ENCODE measurements at places on chromosomes 5 and 9.

- no peak for DNase-seq
Measured at GRCh38 chr5:28156981-28157380, 1118.6 kb upstream of the CDH9 start.

DNA sequence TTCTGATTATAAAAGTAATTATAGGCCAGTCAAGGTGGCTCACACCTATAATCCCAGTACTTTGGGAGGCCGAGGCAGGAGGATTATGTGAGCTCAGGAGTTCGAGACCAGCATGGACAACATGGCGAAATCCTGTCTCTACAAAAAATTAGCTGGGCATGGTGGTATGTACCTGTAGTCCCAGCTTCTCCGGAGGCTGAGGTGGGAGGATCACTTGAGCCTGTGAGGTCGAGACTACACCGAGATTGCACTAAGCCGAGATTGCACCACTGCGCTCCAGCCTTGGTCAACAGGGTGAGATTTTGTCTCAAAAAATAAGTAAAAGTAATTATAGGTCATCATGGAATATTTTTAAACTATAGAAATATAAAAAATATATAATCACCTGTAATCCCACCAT lies 18.1 kb downstream of the IRF1 start:
- DNase-seq = no peak

DNA sequence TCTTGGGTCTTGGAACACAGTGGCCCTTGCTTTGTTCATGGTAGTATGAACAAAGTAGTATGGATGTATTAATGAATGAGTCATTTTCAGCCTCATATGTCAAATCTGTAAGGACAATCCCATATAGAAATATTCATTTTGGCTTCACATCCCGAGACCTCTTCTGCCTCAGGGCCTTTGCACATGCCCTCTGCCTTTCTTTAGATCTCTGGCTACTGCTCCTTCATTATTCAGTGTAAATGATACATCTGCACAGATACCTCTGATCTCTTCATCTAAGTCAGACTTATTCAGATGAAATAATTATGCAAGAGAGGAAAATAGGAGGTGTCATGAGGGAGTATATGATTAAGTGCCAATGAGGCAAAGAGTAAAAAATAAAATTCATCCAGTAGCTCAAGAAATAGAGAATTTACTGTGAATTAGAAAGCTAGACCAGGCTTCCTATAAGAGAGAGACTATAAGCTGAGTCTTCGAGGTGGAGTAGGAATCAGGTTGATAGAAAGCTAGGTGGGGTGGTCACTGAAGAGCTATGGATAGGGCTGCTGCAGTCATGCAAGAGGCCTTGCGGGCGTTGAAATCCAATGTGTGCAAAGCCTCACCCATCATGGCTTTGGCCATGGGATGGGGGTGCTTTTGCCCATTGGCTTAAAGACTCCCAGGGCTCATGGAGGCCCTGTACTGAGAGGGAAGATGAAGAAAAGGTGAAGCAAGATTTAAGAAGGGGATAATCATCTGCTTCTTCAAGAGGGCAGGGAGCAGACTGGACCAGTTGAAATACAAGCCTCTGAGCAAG lies 3.7 kb upstream of the TTLL11 start:
- DNase-seq = no peak

GRCh38 chr9:122197426-122197825 lies 31.3 kb downstream of the LHX6 start:
- no peak for DNase-seq
